ENCODE measurements at places on chromosomes 12 and 14.

- no peak for DNase-seq
Measured at GRCh38 chr14:75640876-75641275, 19.8 kb downstream of the ERG28 start.

- no peak for DNase-seq
Measured at GRCh38 chr12:113697651-113698509, 226.2 kb upstream of the LHX5 start.

GRCh38 chr14:76413962-76414600, 38.1 kb downstream of the ESRRB start:
- DNase-seq = no peak

GRCh38 chr12:132251741-132252490, 77.5 kb downstream of the GALNT9 start:
- DNase-seq = no peak

DNA sequence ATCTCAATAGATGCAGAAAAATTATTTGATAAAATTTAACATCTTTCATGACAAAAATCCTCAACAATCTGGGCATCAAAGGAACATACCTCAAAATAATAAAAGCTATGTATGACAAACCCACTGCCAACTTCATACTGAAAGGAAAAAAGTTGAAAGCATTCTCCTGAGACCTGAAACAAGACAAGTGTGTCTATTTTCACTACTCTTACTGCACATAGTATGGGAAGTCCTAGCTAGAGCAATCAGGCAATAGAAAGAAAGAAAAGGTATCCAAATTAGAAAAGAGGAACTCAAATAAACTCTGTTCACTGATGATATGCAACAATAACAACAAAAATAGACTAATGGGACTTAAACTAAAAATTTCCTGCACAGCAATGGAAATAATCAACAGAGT, 90.1 kb downstream of the SLCO1B1 start:
- DNase-seq = no peak

DNA sequence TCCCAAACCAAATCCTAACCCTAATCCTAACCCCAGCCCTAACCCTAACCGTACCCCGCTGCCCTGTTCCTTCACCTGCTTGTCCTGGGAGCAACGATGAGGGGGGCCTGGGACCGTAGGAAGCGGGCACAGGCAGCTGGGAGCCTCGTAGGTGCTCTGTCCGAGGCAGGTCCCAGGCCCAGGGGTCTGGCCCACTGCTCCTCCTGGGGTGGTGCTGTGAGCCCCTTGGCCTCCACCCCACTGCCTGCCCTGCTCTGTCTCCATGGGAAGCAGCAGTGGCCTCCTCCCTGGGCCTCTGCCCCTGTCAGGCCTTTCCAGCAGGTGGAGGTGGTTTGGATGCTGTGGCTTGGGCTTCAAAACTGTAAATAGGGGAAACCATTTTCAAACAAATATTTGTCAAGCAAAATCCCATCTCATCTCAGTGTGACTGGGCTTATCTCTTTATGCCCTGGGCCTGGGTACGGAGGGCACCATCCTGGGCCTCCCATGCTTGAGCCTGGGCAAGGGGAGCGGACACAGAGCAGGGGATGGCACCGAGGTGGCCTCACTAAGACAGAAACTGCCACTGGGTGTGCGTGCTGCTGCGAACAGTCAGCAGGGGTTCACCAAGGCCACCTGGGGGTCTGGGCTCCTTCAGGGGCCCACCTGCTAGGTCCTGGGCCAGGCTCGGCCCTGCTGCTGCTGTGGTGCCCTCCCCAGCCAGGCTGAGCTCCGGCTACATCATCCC, 3.7 kb upstream of the BEGAIN start:
- no peak for DNase-seq

DNA sequence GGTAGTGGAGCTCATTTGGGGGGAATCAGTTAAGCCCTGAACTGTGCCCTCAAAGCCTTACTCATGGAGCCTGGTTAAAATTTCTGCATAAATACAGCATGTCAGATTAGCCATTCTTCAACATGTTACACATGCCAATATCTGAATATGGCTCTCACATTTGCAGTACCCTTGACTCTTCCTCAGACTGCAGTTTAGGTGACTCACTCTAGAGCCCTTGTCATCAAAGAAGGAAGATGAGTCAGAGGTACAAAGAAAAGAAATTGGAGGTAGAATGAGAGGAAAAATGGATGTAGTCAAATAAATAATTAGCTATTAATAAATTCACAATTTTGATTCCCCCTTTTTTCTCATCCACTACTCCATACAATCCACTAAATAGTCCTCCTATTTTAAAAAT, 23.6 kb upstream of the OR4K2 start:
- no peak for DNase-seq

GRCh38 chr14:99478128-99478527, 2.5 kb downstream of the SETD3 start:
- DNase-seq = no peak

DNA sequence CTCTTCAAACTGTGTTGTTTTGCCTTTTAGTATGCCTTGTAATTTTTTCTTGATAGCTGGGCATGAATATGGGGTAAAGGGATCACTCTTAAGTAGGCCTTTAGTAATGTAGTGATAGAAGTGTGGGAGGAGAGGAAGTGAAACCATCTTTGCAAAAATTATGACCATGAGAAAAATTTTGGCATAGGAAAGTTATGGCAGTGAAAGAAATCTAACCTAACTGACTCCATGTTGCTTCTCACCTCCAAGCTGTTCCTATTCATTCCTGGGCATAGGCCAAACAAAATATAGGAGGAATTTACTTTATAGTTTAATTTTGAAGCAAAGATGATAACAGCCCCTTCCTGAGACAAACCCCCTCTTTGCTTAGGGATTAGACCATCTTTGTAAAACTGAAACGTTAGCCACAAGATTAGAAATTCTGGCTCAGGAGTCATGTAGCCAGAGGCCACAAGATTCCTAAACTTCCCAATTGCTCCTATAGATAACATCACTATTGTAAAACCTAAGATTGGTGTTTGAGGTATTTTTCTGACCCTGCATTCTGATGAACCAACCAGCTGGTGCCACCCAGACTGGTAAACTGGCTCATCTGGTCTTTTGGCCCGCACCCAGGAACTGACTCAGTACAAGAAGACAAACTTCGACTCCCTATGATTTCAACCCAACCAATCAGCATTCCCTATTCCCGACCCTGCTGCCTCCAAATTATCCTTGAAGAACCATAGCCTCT, 45.8 kb downstream of the CRADD start:
- no peak for DNase-seq

- no peak for DNase-seq
Measured at GRCh38 chr12:22164139-22164538, 118.1 kb downstream of the CMAS start.

- DNase-seq = no peak
Measured at GRCh38 chr14:81453166-81453766, 53.1 kb upstream of the STON2 start.

GRCh38 chr12:53378222-53378621, 1.8 kb upstream of the SP1 start:
- no peak for DNase-seq

- DNase-seq = no peak
Measured at GRCh38 chr12:64864319-64864718, 39.9 kb downstream of the TBC1D30 start.

DNA sequence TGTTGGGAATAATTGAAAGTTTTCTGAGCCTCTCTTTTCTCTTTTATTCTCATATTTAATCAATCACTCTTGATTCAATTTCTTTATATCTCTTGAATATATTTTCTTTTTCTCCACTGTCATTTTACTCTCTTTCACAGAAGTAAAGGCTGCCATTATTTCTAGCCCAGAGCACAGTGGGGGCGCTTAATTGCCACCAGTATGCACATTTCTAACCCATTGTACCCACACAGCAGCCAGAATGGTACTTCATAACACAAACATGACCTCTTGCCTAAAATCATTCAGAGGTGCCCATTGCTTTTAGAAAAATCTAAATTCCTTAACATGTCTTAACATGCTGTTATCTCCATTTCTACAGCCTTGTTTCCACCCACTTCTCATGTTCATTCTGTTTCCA, 190.2 kb upstream of the LMO3 start:
- no peak for DNase-seq

GRCh38 chr14:66152747-66153146, 333.4 kb upstream of the CCDC196 start:
- no peak for DNase-seq

- DNase-seq = no peak
Measured at GRCh38 chr12:115404761-115405470, 720.9 kb upstream of the TBX3 start.

DNA sequence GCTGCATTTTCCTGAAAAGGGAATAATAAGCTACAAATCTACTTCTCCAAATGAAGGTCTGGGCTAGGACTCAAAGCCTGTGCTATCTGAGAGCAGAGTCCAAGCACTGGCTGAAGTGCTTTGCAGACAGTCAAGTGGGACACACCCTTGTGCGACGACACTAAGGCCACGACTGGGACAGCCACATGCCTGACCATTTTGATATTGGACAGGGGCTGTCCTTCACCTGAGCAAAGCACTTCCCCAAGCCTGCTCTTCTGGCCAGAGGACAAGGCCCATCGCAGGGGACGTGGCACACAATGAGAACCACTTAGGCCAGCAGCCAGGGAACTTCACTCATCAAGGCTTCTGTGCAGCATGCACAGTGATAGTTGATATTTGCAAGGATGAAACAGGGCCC, 71.4 kb downstream of the RBM19 start:
- DNase-seq = no peak

GRCh38 chr12:116246490-116247179, 30.9 kb downstream of the MED13L start:
- no peak for DNase-seq

DNA sequence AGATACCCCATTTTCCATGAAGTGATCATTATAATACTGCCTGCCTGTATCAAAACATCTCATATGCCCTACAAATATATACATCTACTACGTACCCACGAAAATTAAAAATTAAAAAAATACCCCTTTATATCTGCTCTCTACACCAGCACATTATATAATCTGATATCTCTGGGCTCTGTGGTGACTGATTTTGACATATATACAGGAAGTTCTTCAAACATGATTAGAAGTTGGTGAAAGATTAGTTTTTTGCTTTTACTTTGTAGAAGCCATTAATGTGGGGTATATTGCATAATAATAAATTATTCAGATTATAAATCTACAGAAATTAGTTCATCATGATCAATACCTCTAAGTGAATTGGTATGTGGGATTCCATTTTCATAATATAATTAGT, 126.7 kb upstream of the MDM1 start:
- no peak for DNase-seq

GRCh38 chr12:51906430-51907082, 748 bp upstream of the ACVRL1 start:
- DNase-seq = no peak

DNA sequence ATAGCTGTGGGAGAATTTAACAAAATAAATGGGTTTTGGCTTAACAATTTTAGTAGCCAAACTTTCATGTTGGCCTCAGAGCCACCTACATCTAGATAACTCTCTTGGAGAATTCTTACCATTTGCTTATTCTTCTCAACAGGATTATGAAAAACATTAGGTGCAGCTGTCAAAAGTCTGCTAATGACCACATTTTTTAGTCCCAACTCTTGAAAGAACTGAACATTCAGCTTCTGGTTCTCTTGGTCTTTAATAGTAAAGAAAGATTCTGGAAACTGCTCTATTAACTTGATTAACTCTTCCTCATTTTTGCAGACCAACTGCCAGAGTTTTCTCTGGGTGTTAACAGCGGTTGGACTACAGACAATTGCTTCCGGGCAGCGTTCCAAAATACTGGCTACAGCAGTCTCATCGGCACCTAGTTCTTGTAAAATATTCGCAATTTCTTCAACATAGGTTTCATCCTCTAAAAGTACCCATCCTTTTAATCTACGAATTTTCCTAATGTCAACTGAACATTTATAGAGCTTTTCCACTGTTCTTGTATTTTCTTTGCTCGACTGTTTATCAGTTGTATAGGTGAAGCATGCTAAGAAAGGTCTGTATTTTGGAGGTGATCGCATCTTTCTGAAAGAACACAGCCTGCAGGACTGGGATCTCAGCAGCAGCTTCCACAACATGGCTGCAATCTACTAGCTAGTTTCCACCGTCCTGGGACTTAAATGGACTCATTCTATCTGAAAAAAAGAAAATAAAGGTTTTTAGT, 8.7 kb downstream of the MTERF2 start:
- no peak for DNase-seq

DNA sequence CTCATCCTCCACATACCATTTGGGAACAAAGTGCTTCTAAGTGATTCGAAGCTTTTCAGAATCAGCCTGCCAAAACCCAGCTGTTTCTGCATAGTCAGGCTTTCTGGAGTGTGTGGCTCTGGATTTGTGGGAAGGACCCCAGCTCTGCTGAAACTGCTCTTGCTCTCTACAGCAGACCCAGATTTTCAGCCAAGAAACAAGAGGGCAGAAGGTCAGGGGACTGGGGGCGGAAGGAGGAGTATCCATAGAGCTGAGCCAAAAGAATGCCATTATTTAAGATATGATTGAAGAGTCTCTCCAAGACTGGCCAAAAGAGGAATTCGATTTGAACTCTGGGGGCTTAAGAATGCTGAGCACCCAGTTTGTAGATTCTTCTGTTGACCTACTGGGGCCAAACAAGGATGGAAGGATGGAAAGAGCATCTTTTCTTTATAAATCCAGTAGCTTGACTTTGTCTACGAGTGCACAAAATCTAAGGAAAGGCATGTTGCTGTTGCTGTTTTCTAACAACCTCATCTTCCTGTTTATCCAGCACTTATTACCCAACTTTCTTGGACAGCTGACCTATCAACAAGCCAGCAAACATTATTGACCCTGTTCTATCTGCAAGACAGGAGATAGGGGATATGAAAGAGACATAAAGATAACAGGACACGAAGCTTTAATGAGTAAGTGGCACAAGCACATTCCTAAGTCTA, 29.2 kb downstream of the FBLN5 start:
- DNase-seq = no peak

DNA sequence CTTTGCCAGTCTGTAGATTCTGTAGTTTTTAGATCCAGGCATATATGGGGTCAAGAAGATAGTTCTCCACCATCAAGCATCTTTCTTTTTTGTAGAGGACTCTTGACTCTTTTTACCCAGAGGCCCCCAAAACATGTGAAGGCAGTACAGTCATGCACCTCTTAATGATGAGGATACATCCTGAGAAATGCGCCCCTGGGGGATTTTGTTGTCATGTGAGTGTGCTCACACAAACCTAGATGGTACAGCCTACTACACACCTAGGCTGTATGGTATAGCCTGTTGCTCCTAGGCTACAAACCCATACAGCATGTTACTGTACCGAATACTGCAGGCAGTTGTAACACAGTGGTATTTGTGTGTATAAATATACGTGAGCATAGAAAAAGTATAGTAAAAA, 23.0 kb downstream of the EVL start:
- no peak for DNase-seq

DNA sequence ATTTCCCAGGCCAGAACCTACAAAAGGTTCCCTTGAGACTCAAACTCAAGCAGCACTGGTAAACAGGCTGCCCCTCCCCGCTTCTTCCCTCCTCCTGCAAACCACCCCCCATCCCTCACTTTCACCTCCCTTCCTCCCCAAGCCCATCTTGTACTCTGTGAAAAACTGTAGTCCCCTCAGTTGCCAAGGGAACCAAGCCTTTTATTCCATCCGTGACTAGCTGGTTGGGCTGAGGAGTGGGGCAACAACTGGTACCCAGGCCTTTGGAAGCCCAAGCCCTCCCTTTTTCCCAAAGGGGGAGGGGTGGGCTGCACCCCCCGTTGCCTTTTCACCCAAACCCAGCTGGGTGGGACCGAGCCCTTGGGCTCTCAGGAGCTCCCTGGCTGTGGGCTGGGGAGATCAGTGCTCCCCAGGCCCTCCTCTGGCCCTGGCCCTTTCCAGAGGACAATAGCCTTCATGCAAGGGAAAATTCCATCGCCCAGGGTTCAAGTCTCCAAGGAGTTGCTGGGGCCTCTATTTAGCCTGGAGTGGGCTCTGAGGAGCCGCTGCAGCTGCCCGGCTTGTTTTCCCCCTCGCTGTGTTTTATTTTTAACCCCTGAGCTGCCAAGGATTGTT, 61.9 kb downstream of the ZFP36L1 start:
- no peak for DNase-seq

Measured in stimulated activated CD4-positive, alpha-beta T cell treated with anti-CD3 and anti-CD28 coated beads, Interleukin-1b, Interleukin-23, amount 100 ng/mL, for 24 hours (primary cell).